ENCODE measurements at places on chromosomes 12 and 14. TPM values are rescaled to one million over a fixed set of nuclear protein-coding genes. Genes with fewer than 3 reads are reported as not detected.

The CABP1 gene
- 13.1 TPM for polyA plus RNA-seq

The POTEM gene
- polyA plus RNA-seq: not detected

The ADAM20 gene
- polyA plus RNA-seq: not detected

The RAPGEF3 gene
- polyA plus RNA-seq: 0.04 TPM

The GRIN2B gene
- polyA plus RNA-seq: 0.01 TPM

The AJUBA gene
- polyA plus RNA-seq: 4.1 TPM

The GYS2 gene
- not detected for polyA plus RNA-seq

The LRP1-AS gene
- not detected for polyA plus RNA-seq

The AVPR1A gene
- polyA plus RNA-seq: not detected

The LUM gene
- not detected for polyA plus RNA-seq

The CRIP1 gene
- polyA plus RNA-seq: 2.9 TPM

The PTPRB gene
- polyA plus RNA-seq: 3.1 TPM

The TAS2R42 gene
- polyA plus RNA-seq: not detected

The KLRC1 gene
- polyA plus RNA-seq: not detected

The OASL gene
- not detected for polyA plus RNA-seq

The PPM1H gene
- 18.0 TPM for polyA plus RNA-seq

The RNASE3 gene
- polyA plus RNA-seq: 2.3 TPM

The TEAD4 gene
- polyA plus RNA-seq: 1.3 TPM

The ESR2 gene
- polyA plus RNA-seq: 0.09 TPM

The PLEKHD1 gene
- polyA plus RNA-seq: 46.0 TPM

The FAIM2 gene
- 1,023 TPM for polyA plus RNA-seq

The GARIN6 gene
- 0.91 TPM for polyA plus RNA-seq

The AKAP5 gene
- 0.28 TPM for polyA plus RNA-seq

The KRT85 gene
- not detected for polyA plus RNA-seq

The SLC4A8 gene
- polyA plus RNA-seq: 41.2 TPM
